Muscle of arm (tissue), 14 donors: ENCODE measurements at places on chromosomes 13 and 19.

DNA sequence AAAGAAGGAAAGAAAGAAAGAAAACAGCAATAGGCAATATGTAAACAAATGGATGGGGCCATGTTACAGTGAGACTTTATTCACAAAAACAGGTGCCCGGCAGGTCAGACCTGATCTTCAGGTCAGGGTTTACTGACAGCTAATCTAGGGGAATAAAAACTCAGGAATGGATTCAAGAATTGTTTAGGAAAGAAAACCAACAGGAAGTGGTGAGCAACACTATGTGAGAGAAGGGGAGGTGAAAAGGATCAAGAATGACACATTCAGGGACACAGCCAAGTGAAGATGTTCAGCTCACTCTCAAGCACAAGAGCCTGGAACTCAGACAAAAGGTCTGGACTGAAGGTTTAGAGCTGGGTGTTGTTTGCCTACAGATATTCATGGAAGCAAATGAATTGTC is 244.5 kb downstream of the EFNB2 start:
- DNase-seq: no peak

DNA sequence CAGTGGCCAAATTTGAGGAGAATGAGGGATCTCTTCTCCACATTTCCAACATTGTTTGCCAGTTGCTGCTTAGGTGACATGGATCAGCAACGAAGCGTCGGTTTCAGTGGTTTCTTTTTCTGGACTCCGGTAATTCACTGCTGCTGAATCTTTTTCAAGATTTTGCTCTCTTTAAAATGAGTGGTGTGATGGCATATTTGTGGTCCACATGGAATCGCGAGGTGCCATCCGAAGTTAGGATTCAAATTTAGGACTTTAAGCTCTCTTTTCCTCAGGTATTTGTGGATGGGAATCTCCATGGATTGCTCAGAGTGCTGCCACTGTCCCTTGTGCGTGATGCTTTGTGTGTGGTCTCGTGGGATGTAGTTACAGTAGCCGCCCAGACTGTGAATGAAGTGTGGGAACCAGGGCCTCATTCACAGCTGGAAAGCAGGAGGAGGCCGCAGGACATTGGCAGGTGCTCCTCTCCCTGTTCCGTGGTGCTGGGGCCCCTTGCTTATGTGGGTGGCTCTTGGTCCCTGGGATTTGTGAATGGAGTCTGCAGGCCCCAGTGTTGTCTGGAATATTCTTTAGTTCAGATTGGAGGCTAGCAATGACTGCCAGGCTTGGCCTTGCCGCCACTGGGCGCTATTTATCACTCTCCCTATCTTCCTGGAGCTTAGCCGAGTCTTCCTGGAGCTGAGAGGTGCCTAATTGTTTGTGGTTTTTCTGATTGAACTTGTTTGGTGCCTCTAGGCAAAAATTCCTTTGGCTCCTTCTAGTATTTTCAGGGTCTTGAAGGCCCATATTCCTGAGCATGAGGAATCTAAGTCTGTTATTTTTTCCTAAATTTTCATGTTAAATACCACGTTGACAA is 1.5 kb downstream of the ILF3 start:
- DNase-seq: no peak

GRCh38 chr19:54312436-54313377 is at the start of gene LILRA5:
TSS of gene LILRA5 (minus strand) at chr19:54313166. CDS start at chr19:54313019, 147 bp downstream.
- no peak for DNase-seq

DNA sequence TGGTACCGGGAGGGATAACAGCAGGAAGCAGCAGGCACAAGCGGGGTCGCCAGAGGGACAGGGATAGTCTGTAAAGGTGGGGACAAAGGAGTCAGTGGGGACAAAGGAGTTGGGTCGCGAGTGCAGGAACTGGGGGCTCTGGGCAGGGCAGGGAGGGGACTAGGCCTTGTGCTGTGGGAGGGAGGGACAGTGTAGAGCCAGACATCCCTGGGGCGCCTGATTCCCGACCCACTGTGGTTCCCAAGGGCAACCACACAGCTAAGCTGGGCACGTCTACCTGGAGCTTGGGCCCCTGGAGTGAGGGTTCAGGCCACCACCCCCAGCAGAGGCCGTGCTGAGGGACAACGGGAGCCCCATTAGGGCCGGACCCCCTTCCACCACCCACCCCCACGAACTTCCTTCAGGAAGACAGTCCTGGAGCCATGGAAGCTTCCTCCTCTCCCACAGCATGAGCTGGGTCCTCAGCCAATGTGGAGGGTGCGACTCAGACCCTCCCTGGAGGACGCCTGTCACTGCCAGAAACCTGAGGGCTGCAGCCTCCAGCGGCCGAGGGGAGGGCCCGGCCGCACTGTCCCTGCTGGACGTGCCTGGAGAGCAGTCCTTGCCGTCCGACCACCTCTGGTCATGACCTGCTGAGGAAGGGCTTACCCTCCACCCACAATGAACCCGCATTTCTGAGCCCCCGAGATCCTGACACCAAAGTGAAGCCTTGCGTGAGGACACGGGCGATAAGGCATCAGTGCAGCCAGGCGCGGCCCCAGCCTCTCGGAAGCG is 77.9 kb downstream of the SPACA7 start:
- DNase-seq: no peak

GRCh38 chr13:43036351-43037250 is 13.2 kb downstream of the DNAJC15 start:
- DNase-seq: no peak
